ENCODE measurements at places on chromosomes 6 and 20.
A peak's percentile ranks its signal among the peaks of the same experiment; 100 is the strongest.

DNA sequence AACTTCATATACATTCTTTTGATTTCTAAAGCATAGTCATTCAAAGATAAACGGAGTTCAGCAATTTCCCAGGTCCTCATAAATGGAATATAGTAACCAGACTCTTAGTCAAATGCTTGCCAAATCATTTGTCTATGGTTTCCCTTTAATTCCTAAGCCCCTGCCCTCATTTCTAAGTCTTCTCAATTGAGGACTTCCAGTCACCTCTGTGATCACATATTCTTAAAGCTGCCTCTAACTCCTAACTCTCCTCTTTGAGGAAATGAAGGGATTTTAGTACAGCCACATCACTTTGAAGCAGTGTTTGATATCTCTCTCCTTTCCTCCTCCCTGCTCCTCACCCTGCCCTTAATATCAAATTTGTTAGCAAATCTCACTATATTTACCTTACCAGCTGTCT is 58.7 kb downstream of the PLEKHG1 start:
- DNase-seq, result no peak

- no peak for DNase-seq
These were observed 232.0 kb downstream of the ANKRD60 start for GRCh38 chr20:57996465-57996864.

DNA sequence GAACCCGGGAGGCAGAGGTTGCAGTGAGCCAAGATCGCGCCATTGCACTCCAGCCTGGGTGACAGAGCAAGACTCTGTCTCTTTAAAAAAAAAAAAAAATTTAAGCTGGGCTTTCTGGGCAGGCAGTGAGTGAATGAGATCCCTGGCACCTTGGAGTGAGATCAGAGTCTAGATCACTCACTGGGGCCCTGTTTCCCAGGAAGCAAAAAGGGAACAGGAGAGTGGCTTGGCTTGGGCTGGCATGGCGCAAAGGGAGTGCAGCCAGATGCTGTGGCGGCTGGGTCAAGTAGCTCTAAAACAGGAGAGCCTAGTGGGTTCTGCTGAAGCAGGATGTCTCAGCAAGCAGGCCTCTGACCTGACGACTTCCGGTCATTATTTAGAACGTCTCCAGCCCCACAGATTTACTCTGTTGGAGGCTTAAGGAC is 10.4 kb downstream of the PLCG1 start:
- no peak for DNase-seq

- no peak for DNase-seq
These were observed 5.6 kb upstream of the ZBTB46 start for GRCh38 chr20:63836458-63837344.

- DNase-seq, result no peak
These were observed 142.1 kb upstream of the MLN start for GRCh38 chr6:33945931-33946330.

GRCh38 chr6:57328074-57328473 is 10.6 kb downstream of the PRIM2 start:
- DNase-seq, result no peak

DNA sequence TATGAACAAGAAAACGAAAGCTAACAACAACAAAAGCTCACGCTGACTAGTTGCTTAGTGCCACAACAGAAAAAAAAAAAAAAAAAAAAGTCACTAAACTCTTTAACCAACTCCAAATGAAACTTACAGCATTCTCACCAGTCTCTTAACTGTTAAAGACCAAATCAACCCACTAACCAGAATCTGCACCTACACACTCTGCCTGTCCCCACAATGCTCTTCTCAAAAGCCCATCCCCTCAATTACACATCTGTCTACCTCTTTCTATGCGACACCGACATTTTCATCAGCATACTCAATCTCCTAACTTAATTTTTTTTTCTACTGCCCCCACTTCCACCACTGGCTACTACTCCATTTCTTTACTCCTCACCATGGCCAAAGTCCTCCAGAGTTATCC is 34.3 kb downstream of the NOL7 start:
- no peak for DNase-seq

GRCh38 chr6:36679043-36679833 is 724 bp downstream of the CDKN1A start:
- DNase-seq, result no peak

- no peak for DNase-seq
These were observed 582.2 kb upstream of the FLRT3 start for GRCh38 chr20:14919501-14920081.

GRCh38 chr6:136873748-136874147 is 48.4 kb upstream of the SLC35D3 start:
- no peak for DNase-seq

GRCh38 chr6:39913391-39913916 is 20.8 kb downstream of the MOCS1 start:
- no peak for DNase-seq

- DNase-seq, result no peak
These were observed 18.5 kb downstream of the RAE1 start for GRCh38 chr20:57369596-57369995.

- DNase-seq, result peak; percentile 58
These were observed 49.8 kb downstream of the MTHFD1L start for GRCh38 chr6:150915131-150915879.

DNA sequence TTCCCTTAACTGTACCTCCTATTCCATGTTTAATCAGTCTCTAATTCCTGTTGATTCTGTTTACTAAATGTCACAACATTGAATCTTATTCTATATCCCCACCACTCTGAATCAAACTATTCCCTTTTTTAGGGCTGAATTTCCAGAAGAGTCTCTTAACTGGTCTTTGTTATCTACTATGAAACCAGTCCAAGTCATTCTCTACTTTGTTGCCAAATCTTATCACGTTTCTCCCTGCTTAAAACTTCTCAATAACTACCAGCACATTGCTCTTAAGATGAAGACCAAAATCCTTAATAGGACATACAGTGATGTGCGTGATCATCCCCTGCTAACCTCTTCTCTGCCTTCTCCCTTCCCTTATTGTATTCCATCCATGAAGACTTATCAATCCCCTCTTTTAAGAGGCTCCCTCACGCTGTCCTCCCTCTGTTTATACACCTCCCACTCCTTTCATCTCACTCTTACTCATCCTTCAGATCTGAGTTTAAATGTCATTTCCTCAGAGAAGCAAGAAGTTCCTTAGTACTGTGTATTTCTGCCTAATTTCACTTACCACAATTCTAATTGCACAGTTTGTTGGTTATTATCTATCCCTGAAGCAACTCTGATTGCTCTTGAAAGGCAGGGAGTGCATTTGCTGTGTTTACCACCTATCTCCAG is 143.0 kb upstream of the AHI1 start:
- no peak for DNase-seq

DNA sequence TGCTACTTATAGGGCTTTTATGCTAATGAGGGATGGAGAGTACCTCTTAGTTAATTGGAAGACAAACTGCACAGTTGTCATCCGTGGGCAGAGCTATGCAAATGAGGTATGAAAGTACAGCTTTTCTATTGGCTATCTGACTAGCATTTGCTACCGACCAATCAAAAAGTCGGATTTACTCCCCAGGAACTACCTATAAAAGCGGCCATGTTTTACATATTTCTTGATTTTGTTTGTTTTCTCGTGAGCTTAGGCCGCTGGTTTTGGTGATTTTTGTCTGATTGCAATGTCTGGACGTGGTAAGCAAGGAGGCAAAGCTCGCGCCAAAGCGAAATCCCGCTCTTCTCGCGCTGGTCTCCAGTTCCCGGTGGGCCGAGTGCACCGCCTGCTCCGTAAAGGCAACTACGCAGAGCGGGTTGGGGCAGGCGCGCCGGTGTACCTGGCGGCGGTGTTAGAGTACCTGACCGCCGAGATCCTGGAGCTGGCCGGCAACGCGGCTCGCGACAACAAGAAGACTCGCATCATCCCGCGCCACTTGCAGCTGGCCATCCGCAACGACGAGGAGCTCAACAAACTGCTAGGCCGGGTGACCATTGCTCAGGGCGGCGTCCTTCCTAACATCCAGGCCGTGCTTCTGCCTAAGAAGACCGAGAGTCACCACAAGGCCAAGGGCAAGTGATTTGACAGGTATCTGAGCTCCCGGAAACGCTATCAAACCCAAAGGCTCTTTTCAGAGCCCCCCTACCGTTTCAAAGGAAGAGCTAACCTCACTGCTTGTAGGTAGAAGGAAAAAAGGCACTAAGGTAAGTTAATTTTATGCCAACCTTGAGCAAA is 36.9 kb downstream of the HFE start:
- DNase-seq, result peak; percentile 99

- DNase-seq, result peak; percentile 66
These were observed 13.9 kb upstream of the ATG5 start for GRCh38 chr6:106339334-106340029.

- no peak for DNase-seq
These were observed 40.9 kb upstream of the SMOC2 start for GRCh38 chr6:168400037-168400436.

DNA sequence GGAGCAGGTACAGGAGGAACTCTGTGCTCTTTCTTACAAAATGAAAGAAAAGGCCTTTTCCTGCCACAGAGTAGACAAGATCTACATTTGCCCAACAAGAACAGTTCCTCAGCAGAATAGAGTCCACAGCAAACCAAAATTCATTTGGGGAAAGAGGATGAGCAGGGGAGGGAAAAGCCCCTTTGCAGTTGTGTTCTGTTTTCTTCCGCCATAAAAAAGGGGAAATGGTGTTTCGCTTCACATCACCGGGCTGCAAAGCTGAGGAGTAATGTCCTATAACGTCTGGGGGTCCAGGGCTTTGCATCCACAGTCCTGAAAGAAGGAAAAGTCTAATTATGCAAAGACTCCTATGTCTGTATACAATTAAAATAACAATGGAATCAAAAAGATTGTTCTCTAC is at the start of gene GPR31:
Gene GPR31, minus strand, starts transcription at position 118 of the 400 bp plus-strand sequence. CDS start 149 bp downstream, outside the sequence.
- no peak for DNase-seq

- DNase-seq, result no peak
These were observed 92.8 kb downstream of the ARID1B start for GRCh38 chr6:156869980-156870398.

GRCh38 chr20:36320898-36321695 is 15.0 kb downstream of the DLGAP4 start:
- no peak for DNase-seq

DNA sequence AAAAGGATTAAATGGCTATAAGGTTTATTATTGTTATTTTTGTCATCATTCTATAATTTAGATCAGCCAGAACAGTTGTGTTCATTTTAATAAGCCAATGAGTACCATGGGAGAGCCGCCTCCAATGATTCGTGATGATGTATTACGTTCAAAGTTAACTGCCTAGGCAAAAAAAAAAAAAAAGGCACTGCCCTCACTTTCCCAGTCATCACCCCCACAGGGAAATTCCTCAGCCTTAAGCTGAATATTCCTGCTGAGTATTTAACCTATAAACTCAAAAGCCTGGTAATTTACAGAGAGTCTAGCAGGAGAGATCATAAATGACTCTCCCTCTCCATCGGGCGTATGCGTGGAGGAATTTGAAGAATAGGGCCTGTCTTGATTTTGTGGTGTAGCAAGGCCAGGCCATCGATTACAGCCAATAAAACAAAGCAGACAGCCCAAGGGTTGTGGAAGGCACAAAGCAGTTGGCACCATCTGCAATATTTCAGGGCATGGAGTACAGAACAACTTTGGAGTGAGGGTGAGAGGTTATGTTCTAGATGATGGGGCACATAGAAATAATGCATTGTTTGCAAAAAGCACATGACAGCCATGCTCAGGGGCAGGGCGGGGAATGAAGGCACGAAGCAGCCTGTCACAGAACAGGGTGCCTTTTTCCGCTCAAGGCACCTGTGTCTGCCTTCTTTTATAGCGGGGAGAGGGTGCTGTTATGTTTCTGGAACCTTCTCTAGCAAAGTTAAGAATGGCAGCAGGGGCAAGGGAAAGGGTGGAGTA is 138.2 kb upstream of the DTNBP1 start:
- DNase-seq, result no peak

DNA sequence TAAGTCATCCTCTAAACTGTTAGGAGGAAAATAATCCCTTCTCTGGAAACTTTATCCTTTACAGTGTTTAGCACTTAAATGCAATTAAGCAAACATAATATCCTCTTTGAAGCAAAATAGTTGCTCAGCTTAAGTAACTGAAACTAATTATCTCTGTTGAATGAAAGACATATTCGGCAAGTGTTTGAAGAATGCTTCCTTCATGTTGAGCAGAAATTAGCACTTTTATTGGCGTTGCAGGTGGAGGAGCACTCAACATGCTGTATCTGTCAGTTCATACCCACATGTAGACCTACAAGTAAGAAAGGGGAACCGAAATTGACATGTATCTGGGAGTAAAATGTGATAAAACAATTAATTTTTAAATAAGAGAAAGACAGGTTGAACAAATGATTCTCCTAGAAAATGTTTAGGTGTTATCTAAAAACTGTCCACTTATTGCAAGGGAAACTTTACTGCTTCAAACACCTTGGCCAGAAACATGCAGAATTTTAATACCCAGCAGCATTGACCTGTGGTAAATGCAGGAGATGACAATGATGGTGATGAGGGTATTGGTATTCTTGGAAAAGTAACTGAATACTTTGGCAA is 987.0 kb upstream of the MAP3K7 start:
- DNase-seq, result no peak

DNA sequence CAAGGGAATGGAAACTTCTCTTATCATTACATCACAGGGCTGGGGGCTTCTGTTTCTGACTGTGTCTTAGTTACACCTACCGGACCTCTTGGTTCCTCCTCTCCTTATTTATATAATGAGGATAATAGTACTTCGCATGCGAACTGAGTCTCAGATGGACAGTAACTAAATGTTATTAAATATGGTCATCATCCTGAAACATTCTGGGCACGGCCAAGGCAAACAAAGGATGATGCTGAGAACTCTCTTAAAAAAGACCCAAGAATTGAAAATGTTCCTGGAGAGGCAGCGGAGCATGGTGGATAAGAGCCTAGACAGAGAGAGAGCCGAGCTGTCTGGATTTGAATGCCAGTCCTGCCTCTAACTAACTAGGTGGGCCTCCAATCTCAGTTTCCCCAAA is 119.8 kb upstream of the SASH1 start:
- no peak for DNase-seq

DNA sequence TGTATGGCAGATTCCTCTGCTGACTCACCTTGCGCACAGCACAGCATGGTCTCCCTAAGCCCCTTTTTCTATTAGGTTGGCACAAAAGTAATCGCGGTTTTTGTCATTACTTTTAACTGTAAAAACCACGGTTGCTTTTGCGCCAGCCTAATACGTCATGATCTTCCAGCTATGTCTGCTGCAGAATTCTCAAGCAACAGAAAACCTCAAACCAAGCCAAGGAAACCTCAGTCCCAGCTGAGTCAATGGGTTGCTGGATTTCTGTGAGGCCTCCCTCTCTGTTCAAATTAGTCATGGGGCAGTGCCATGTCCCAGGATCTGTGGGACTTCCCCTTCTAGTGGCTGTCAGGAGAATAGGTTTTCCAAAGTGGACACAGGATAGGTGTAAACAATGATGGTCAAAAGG is 15.7 kb upstream of the ENPP1 start:
- peak; percentile 82 for DNase-seq
